ENCODE measurements at places on chromosomes 2 and 18.

- no peak for DNase-seq
Measured at GRCh38 chr18:46518438-46518837, 138.6 kb downstream of the LOXHD1 start.

DNA sequence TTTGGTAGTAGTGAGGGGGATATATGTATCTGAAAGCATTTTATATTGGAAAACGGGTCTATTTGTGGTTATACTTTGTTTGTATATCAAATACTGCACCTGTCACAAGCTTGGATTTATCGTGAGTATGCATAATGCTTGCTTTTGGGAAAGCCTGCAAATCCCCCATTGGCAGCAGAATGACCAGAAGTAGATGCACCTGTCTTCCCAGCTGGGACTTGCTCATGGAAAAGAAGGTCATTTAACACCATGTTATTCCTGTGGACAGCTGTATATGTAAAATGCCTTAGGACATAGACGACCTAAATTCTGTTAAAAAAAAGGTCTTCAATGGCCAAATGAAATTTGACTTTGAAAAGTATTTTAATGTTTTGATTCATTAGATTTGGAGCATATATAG lies 599.4 kb downstream of the XIRP2 start:
- no peak for DNase-seq

GRCh38 chr2:154623819-154624218 lies 74.7 kb upstream of the KCNJ3 start:
- DNase-seq = peak; percentile 32

- DNase-seq = peak; percentile 41
Measured at GRCh38 chr2:149213764-149214493, 116.5 kb upstream of the LYPD6 start.

- DNase-seq = no peak
Measured at GRCh38 chr2:148582679-148583511, 61.7 kb upstream of the EPC2 start.

- no peak for DNase-seq
Measured at GRCh38 chr2:66145490-66145889, 289.4 kb upstream of the MEIS1 start.

GRCh38 chr2:154243685-154244084 lies 372.0 kb downstream of the GALNT13 start:
- DNase-seq = no peak

DNA sequence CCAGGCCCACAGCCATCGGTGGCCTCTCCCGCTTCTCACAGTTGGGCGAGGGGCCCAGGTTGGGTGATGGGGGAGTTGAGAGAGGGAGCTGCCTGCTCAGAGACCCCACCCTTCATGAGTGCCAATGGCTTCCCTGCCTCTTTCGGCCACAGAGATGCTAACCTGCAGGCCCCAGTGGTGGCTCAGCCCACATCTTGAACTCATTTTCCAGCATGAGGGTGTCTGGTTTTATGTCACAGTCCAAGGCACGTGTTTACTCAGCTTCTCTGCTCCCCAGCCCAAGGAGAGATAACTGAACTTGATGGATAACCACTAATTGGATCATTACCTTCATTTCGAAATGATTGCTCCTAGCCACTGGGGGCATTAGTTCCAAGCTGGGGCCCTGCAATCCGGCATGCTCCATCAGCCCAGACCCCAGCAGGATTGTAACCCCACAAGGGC lies 45.9 kb upstream of the SIX2 start:
- no peak for DNase-seq

DNA sequence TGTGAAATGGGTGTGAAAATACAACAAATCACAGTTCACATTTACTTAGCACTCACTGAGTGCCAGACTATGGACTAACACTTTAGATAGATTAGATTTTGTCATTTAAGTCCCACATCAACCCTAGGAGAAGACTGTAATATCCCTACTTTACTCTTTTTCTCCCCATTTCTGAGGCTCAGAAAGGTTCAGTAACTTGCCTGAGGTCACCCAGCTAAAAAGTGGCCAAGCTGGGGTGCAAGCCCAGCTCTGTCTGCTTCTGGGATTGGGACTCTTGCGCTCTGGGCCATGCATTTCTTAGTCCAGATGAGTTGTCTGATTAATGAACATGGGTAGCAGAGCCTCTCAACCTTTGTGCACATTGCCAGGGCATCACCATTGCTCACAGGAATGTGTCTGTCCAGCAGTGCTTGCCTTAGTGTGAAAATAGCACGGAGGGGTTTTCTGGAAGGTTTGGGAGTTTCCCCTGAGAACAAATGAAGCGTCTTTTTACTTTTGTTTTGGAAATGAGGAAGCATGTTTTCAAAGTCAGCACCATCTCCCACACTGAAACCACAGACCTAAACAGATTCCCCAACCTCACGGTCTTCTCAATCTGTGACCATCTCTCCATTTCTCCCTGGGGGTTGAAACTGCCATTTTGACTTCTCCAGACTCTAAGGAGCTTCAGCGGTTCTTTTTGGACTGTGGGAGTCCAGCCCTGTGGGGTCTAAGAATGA lies 31.9 kb downstream of the NRP2 start:
- peak; percentile 95 for DNase-seq

DNA sequence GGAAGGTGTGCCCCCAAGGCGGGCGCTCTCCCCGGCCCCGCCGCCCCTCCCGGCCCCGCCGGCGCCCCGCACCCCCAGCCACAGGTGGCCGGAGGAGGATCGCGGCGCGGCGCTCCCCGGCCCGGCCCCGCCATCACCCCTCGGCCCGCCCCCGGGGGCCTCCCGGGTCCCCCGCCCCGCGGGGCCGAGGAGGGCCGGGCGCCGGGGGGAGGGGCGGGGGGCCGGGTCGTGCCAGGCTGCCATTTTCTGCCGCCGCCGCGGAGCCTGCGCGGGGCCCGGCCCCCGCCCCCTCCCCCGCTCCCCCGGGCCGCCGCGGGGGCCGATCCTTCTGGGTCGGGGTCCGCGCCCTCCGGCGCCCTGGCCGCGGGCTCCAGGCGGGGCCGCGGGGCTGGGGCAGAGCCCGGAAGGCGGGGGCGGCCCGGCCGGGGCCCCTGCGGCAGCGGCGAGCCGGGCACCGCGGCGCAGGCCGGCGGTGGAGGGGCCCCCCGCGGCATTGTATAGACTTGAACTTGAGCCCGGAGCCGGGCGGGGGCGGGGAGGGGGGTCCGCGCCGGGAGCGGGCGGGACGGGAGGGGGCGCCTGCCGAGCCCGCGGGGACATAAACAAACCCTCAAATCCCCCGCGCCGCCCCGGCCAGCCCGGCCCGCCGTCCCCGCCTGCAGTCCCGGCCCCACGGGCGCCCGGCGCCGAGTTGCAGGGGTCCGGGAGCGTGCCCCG lies 556 bp downstream of the DNMT3A start:
- DNase-seq = no peak

- DNase-seq = peak; percentile 4
Measured at GRCh38 chr18:26791676-26792075, 73.8 kb downstream of the AQP4 start.

DNA sequence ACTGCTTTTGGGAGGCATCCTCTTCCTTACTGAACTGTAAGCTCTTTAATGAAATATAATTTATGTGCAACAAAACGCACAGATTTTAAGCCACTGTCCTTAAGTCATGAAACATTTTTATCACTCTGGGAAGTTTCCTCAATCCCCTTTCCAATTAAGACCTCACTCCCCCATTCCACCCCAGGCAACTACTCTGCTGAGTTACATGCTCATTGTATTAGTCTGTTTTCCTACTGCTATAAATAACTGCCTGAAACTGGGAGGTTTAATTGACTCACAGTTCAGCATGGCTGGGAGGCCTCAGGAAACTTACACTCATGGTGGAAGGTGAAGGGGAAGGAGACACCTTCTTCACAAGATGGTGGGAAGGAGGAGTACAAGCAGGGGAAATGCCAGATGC lies 46.5 kb upstream of the KCNE4 start:
- no peak for DNase-seq

DNA sequence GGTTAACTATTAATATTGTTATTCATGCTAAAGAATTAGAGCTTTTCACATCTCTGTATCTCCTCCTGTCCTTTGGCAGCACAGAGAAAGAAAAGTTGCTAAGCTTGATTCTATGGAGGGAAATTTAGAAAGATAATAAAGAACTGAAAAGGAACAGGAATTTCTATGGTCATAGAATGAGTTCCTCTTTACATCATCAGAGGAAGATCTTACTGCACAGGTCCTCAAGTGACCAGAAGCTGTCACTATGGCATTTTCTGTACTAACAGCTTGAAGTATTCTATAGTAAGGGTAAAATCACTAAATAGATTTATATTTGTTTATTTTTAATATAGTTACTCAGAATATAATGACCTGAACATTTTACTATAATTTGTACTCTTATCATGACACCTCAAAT lies 6.0 kb upstream of the PRKD3 start:
- DNase-seq = no peak

DNA sequence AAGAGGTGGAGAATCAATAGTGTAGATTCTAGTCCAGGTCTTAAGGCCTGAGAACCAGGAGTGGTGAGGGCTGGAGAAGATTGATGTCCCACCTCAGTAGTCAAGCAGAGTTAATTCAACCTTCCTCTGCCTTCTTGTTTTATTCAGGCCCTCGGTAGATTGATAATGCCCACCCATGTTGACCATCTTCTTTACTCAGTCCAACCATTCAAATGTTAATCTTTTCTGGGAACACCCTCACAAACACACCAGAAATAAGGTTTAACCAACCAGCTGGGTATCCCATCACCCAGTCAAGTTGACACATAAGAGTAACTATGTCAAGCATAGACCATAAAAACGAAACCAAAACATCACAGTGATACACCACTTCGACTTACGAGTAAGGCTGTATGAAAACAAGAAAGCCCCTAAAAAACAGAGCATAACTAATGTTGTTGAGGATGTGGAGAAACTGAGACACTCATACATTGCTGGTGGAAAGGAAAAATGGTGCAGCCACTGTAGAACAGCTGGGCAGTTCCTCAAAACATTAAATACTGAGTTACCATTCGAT lies 57.5 kb downstream of the SLC35F5 start:
- DNase-seq = no peak

DNA sequence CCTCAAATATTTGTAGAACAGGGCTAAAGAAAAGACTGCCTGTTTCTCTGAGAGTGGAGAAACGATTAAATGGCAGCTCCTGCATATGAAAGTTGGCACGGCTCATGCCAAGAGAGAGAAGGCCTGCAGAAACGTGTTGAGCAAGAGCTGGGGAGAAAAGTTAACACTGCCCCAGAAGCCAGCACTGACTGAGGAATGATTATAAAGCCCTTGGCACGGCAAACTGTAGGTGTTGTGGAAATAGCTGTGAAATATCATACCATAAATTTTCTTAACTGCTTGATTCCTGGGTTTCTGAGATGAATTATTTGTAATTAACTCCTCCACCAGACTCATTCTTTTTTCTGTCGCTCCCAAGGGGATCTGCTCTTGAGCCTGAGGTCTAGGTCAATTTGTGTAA lies 4.3 kb downstream of the FRZB start:
- DNase-seq = no peak

GRCh38 chr18:14959550-14959949 lies 211.6 kb downstream of the ANKRD30B start:
- no peak for DNase-seq

GRCh38 chr18:51603551-51603950 lies 406.1 kb upstream of the MEX3C start:
- DNase-seq = no peak

DNA sequence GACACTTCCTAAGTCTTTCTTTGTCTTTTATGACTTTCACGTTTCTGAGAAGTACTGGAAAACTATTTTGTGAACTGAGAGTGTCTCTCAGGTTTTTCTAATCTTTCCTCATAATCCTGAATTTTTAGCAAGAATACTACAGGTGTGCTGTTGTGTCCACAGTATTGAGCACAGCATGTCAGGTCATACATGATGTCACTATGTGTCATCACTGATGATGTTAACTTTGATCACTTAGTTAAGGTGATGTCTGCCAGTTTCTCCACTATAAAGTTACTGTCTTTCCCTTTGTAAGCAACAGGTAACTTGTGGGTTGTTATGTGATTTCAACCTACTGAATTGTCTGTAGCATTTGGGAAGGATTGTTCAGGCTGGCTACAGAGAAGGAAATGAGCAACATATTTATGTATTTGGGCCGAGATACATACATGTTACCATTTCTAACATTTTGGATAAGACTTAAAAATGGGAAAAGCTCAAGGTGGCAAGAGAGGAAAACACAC lies 11.1 kb downstream of the MATN3 start:
- no peak for DNase-seq

GRCh38 chr2:23241121-23241520 lies 143.9 kb upstream of the KLHL29 start:
- DNase-seq = no peak

DNA sequence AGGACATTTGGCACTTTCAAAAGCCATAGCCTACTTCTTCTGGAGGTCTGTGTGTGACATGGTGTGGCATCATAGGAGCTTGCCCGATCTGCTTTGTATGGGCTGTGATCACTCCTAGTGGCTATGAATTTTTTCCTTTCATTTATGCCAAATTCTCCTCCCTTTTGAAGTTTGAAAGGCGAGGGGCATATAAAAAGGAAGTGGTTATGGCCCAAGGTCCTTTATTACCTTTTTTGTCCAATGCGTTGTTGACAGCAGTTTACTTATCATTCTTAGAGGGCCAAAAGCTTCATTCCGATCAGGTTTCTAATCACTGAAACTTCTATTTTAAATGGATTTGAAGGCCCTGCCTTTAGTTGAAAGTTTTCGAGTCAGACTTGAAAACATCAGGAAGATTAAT lies 224.3 kb upstream of the FOSL2 start:
- DNase-seq = no peak

DNA sequence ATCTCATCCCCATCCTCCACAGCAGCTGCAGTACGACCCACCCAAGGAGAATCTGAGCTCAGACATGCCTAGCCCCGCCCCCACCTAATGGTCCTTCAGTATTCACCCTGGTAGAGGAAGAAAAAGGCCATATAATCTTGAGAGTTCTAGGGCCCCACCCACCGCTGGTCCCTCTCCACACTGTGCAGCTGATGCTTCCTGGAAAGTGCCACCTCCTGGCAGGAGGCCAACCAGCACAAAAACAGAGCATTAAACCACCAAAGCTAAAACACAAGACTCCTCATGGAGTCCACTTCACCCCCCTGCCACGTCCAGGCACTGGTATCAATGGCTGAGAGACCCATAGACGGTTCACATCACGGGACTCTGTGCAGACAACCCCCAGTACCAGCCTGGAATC lies 40.7 kb downstream of the MC4R start:
- DNase-seq = no peak

DNA sequence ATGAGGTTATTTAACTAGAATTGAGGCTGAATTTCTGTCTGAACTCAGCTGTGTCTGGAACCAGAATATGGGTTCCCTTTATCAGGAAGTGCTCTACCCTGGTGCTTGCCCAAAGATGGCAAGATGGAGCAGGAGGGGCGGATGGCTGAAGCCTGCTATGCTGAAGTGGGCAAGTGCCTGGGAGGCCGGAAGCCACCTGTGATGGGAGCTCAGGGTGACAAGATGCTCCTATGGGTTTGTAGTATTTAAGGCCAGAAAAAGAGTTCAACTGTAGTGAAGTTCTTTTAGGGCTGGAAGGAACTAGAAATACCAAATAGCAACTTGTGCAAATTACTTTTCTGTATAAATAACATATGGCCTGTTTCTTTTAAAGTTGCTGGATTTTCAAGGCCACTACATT lies 808.9 kb upstream of the RAB6C start:
- no peak for DNase-seq

GRCh38 chr18:75330308-75330707 lies 97.2 kb downstream of the SMIM21 start:
- no peak for DNase-seq

Data from kidney glomerular epithelial cell (primary cell).